ENCODE measurements at places on chromosomes 5 and 9.

DNA sequence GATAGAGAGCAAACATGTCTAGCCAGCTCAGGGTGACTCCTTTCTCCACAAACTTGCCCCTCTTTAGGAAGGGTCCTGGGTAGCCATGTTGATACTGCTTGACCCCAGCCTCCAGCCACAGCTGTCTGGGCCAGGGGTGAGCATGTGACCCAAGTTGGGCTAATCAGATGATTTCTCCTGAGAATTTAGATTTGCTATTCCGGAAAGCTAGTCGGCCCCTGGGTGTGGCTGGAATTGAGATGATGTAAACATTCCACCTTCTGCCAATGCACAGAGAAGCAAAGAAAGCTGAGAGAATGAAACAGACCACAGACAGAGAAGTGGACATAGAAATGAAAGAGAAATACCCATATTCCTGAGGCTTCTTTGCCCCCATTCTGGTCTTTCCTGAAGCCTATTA lies 17.8 kb upstream of the B4GALT1 start:
- no peak for DNase-seq

DNA sequence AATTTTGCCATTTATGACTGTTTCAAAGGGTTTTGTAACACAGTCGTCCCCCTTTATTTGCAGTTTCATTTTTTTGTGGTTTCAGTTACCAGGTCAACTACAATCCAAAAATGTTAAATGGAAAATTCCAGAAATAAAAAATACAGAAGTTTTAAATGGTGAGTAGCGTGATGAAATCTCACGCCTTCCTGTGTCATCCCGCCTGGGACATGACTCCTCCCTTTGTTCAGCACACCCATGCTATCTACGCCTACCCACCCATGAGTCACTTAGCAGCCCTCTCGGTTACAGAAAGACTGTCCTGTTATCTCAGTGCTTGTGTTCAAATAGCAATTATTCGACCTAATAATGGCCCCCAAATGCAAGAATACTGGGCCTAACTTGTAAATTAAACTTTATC lies 765.3 kb upstream of the ADAMTS16 start:
- DNase-seq: no peak

DNA sequence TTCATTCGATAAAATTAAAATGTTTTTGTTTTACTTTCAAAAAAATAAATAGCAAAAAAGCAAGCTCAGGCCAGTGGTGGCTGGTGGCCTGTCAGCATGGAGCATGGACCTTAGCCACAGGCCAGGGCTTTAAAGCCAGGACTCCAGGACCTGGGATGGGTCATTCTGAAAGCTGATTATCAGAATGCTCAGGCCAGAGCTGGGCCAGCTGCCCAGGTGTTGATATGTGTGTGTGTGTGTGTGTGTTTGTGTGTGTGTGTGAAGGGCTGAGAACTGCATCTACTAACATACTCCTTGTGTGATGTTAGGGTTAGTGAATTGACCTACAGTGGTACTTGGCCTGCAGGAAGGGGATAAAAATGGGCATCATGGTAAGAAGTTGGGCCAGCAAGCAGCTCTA lies 21.5 kb downstream of the PALM2AKAP2 start:
- DNase-seq: no peak

- no peak for DNase-seq
These were observed 28.9 kb downstream of the SHB start for GRCh38 chr9:38039907-38040682.

Data from GM10248 (cell line).